Thymus (tissue), 14 donors: ENCODE measurements at places on chromosomes 16 and 17.

DNA sequence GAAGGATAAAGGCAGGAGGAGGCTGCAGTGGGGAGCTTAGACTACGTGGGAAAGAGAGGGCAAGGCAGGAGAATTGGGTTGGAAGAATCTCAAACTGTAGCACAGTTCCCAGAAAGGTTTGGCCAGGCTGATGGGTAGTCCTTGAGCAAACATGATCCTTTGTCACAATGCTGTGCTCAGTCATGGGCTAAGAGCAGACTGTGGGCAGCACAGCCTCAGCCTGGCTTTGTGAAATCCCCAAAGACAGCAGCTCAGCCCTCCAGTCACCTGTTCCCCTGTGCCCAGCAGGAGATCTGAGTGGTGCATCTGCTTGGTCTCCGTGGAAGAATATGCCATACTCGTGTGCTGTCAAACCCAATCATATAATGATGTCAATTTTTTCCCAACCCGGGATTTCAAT lies 10.6 kb upstream of the ENGASE start:
- no peaks in the 10 kb centered on the region for H3K4me1 ChIP-seq
- H3K27me3 ChIP-seq, result no peaks in the 10 kb centered on the region
- H3K4me3 ChIP-seq, result no peak overlapping the region
- no peaks in the 10 kb centered on the region for H3K36me3 ChIP-seq

DNA sequence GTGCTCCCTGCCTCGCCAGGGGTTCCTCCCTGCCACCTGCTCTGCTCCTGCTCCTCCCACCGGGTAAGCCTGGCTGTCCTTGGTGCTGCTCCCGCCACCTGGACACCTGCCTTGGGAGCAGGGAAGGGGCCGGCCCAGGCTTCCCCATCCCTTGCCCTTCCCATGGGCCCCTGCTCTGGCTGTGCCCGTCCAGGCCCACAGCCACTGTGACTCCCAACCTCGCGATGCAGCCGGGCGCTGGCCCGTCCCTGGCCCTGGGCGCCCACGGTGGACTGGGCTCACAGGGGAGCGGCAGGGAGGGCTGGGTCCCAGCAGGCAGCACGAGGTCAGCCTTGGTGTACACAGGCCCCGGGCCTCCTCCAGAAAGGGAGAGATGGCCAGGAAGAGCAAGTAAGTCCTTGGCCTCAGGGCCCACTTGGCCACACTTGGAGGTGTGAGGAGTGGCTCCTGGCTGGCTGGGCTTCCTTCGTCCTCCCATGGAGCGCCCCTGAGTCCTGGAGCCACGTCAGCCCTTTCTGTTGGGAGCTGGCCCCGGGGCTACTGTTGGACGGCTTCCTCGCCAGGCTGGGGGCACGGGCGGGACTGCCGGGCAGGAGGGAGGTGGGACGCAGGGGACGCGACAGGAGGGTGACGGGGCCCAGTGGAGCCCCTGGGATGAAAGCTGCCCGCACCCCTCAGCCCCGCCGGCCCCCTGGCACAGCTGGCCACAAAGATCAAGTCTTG lies 15.3 kb downstream of the ENGASE start:
- peaks cover 31% of the 10 kb centered on the region for H3K36me3 ChIP-seq
- H3K27ac ChIP-seq, result no peak overlapping the region
- no peak for DNase-seq
- no peak overlapping the region for H3K4me3 ChIP-seq
- H3K27me3 ChIP-seq, result peaks cover 20% of the 10 kb centered on the region

DNA sequence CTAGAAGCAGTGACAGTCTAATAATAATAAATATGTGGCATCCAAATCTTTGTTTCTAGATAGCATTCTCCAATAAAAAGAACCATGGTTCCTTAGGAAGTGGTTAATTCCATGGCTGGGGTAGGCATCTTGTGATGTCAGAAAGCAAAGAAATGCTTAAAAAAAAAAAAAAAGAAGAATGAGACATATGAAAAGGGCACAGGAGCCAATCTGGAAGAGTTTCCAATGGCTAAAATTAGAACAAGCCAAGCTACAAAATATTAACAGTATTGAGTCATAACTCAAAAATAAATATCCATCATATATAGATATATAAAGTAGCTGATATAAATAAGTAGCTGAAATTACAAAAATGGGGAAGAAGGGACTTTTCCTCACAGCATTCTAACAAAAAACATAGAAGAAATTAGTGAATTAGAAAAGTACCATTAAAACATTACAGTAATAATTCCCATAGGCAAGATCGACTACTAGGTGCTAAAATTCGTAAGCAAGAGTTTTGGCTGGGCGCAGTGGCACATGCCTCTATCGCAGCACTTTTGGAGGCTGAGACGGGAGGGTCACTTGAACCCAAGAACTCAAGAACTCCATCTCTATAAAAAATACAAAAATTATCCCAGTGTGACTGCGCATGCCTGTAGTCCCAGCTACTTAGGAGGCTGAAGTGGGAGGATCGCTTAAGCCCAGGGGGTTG lies 111.3 kb downstream of the TRIM37 start:
- H3K27ac ChIP-seq, result no peak overlapping the region
- no peak overlapping the region for H3K4me3 ChIP-seq

GRCh38 chr17:42832934-42833766 lies at the start of gene PSME3:
TSS of gene PSME3 (plus strand) at chr17:42833397. CDS start at chr17:42833632, 235 bp downstream.
- peak within 1 kb of the TSS; percentile 74 for H3K27ac ChIP-seq
- peaks cover 35% of the 10 kb centered on the region for H3K36me3 ChIP-seq
- peaks cover 8% of the 10 kb centered on the region for H3K4me1 ChIP-seq
- peak within 1 kb of the TSS; percentile 94 for H3K4me3 ChIP-seq
- no peaks in the 10 kb centered on the region for H3K27me3 ChIP-seq

DNA sequence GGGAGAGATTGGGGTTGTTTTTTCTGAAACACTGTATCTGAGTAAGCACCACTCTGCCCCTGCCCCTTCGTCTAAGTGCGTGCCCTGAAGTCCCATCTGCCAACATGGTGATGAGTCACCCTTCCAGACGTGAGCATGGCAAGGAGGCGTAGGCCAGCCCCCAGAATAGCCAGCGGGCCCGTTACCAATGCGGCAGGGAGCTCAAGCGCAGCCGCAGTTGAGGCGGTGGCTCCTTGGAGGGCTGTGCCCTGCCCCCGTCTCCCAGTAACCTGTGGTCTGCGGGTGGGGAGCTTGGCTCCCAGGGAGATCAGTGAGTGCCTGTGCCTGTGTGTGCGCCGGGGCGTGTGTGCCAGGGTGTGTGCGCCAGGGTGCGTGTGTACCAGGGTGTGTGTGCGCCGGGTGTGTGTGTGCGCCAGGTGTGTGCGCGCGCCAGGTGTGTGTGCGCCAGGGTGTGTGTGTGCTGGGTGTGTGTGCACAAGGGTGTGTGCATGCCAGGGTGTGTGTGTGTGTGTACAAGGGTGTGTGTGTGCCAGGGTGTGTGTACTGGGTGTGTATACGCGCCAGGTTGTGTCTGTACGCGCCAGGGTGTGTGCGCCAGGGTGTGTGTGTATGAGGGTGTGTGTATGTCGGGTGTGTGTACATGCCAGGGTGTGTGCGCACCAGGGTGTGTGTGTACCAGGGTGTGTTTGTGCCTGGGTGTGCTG lies 98.6 kb upstream of the CHMP6 start:
- no peaks in the 10 kb centered on the region for H3K27me3 ChIP-seq
- DNase-seq, result no peak
- no peak overlapping the region for H3K27ac ChIP-seq

DNA sequence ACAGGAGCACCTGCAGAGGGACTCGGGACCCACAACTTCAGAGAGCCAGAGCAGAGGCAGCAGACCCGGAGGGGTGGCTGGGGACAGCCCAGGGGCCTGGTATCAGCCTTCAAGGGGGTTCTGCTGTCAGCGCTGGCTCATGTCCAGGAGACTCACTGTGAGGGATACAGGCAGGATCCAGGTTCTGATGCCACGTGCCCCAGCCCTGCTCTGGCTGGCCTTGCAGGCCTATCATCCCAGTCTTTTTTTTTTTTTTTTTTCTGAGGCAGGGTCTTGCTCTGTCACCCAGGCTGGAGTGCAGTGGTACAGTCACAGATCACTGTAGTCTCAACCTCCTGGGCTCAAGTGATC lies 9.0 kb upstream of the MTSS2 start:
- DNase-seq, result no peak
- peak overlapping the region; percentile 97 for H3K27ac ChIP-seq
- peaks cover 30% of the 10 kb centered on the region for H3K36me3 ChIP-seq
- peak overlapping the region; percentile 2 for H3K4me3 ChIP-seq
- H3K4me1 ChIP-seq, result peaks cover 82% of the 10 kb centered on the region
